Effector memory CD8-positive, alpha-beta T cell (primary cell): ENCODE measurements at places on chromosomes 6 and 20.
A peak's percentile ranks its signal among the peaks of the same experiment; 100 is the strongest.

DNA sequence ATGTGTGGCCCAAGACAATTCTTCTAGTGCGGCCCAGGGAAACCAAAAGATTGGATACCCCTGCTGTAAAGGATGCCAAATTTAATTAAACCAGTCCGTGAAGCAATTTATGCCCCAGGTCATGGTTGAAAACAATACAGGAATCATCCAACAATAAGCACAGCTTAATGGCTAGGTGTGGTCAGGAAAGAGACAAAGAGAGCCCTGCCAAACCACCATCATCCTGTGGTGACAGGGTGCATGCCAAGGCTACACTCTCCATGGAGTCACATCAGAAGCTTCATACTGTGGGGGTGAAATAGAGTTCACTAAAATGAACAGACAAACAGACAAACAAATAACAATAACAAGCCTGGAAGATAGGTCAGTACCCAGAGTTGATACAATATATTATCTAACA is 62.7 kb downstream of the DZANK1 start:
- no peaks in the 10 kb centered on the region for H3K36me3 ChIP-seq
- H3K4me1 ChIP-seq = no peaks in the 10 kb centered on the region
- no peak overlapping the region for H3K4me3 ChIP-seq
- DNase-seq = no peak

GRCh38 chr20:53943522-53944291 is 126.7 kb downstream of the BCAS1 start:
- H3K27ac ChIP-seq = peak overlapping the region; percentile 69
- H3K4me1 ChIP-seq = peaks cover 20% of the 10 kb centered on the region
- no peaks in the 10 kb centered on the region for H3K27me3 ChIP-seq
- no peak overlapping the region for H3K4me3 ChIP-seq

- H3K36me3 ChIP-seq = no peaks in the 10 kb centered on the region
- DNase-seq = no peak
- H3K4me1 ChIP-seq = no peaks in the 10 kb centered on the region
- no peak overlapping the region for H3K27ac ChIP-seq
These were observed 135.3 kb upstream of the BMP2 start for GRCh38 chr20:6632187-6632586.

DNA sequence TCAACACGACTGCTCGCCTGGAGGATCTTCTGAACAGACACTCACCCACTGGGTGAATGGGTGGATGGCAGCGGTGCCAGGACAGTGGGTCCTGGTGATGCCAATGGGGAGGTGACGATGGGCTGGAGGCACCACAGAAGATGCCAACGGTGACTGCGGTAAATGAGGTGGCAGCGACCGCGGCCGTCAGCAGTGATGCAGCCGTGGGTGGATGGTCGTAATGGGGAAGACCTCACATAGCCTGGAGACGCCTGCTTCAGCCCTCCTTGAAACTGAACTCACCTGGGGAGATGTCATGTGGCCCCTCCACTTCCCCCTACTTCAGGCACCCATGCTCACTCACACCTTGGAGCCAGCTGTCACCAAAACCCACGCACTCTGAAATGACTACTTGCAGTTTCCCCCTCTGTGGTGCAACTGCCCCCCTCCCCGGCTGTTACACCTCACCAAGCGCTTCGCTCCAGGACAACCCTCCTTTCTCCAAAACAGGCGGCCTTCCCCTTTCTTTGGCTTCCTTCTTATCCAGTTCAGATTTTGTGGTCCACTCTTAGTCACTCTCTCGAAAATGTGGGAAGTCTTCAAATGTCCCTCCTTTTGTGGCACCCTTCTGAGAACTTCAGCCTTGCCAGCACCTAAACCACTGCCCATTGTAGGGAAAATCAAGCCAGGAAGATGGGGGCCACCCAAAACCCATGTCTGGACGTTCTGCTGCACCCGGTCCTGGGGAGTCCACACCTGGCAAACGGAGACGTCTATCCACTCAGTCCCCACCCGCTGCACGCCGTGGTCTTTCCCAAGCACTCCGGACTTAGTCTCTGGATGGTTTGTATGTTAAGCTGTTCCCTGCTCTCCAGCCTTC is 10.4 kb upstream of the ABHD16B start:
- H3K4me3 ChIP-seq = no peak overlapping the region
- no peak for DNase-seq
- no peak overlapping the region for H3K27ac ChIP-seq
- no peaks in the 10 kb centered on the region for H3K4me1 ChIP-seq

DNA sequence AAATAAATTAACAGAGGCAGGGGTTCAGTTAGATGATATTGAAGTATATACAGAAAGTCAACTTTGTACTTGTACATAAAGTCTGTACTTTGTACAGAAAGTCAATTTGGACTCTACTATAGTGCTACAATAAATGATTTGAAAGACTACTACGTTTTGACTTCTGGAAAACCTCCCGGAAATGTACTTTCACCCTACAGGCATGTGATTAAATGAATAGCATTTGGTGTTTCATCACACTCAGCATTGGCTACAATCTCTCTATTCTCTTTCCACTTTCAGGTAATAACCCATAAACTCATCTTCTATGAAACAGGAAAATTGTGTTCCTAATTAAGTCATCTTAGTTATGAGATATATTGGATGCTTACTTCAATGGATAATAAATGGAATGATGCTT is 25.6 kb upstream of the MC3R start:
- H3K27me3 ChIP-seq = no peaks in the 10 kb centered on the region
- H3K36me3 ChIP-seq = no peaks in the 10 kb centered on the region
- no peak overlapping the region for H3K27ac ChIP-seq
- DNase-seq = no peak
- no peaks in the 10 kb centered on the region for H3K4me1 ChIP-seq

DNA sequence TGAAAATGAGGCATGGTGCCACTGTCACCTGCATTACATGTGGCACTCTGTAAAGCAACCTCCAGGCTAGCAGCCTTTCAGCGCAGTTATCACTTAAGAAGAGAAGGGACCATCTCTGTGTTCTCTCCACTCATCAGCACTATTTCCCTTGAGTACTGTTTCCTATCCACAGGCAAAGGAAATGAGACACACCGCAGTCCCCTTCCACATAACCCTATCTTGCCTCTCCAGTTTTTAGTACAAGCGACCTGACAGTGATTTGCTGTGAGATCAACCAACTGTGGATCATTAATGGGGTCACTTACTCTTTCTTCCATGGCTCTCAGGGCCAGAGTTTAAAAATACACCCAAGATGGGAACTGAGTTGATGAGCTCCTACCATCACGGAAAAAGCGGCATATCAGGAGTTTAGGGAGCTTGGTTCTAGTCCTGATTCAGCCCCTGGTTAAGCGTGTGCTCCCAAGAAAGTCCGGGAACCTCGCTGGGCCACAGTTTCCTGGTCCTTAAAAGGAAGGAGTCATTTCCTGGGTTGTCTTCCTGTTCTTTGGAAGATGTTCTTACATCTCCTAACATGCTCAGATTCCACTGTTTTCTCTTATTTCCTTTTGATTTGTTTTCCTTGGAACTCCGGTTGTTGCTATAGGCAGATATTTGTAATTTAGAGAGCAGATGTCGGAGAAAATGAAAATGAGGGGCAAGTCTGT is 27.3 kb downstream of the PRDM1 start:
- no peaks in the 10 kb centered on the region for H3K27me3 ChIP-seq
- H3K4me3 ChIP-seq = peak overlapping the region; percentile 61
- H3K27ac ChIP-seq = peak overlapping the region; percentile 94
- H3K4me1 ChIP-seq = peaks cover 66% of the 10 kb centered on the region
- no peak for DNase-seq

GRCh38 chr6:28587746-28588075 is 62.0 kb downstream of the GPX5 start:
- H3K4me3 ChIP-seq = peak overlapping the region; percentile 68
- peaks cover 4% of the 10 kb centered on the region for H3K36me3 ChIP-seq
- peaks cover 86% of the 10 kb centered on the region for H3K27me3 ChIP-seq
- H3K4me1 ChIP-seq = peaks cover 5% of the 10 kb centered on the region
- no peak for DNase-seq

DNA sequence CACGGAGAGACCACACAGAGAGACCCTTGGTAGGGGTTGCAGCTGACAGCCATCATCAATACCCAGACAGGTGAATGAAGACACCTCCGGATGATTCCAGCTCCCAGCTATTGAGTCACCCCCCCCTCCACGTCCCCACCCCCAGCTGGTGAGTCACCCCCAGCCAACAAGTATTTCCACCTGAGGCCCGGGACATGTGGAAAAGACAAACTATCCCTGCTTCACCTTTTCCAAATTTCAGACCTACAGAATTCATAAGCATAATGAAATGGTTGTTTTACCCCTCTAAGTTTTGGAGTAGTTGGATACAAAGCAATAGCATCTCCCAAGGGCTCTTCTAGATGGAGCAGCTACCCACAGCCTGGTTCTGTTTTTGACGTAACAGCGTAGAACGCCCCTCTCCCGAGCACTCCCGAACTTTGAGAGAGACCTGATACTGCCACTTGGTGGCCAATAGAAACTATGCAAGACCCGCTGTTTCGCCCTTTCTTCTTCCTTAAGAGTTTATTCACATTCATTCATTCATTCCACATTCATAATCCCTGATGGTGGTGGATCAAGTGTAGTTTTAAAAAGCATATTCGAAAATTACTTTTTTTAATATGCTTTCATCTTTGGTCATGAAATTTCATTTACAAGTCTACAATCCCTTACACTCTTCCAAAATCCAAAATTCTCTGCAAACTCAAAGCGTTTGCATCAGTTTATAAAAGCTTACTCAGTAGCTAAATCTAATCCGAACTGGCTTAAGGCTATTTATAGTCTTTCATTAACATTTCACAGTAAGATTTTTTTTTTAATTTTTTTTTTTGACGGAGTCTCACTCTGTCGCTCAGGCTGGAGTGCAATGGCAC is 15.1 kb upstream of the PPP1R16B start:
- DNase-seq = peak; percentile 33
- no peak overlapping the region for H3K4me3 ChIP-seq
- no peaks in the 10 kb centered on the region for H3K27me3 ChIP-seq

GRCh38 chr20:62951896-62952372 is 575 bp upstream of the SLC17A9 start:
- no peak for DNase-seq
- peaks cover 18% of the 10 kb centered on the region for H3K36me3 ChIP-seq
- H3K4me1 ChIP-seq = peaks cover 27% of the 10 kb centered on the region
- peak overlapping the region; percentile 89 for H3K4me3 ChIP-seq
- H3K27me3 ChIP-seq = no peaks in the 10 kb centered on the region

GRCh38 chr20:47768016-47768824 is 17.1 kb downstream of the SULF2 start:
- no peak overlapping the region for H3K4me3 ChIP-seq
- peaks cover 43% of the 10 kb centered on the region for H3K27me3 ChIP-seq
- H3K36me3 ChIP-seq = no peaks in the 10 kb centered on the region
- no peaks in the 10 kb centered on the region for H3K4me1 ChIP-seq
- no peak for DNase-seq

- no peaks in the 10 kb centered on the region for H3K27me3 ChIP-seq
- H3K27ac ChIP-seq = peak overlapping the region; percentile 92
- H3K4me3 ChIP-seq = peak overlapping the region; percentile 89
- peaks cover 18% of the 10 kb centered on the region for H3K4me1 ChIP-seq
These were observed 918 bp downstream of the EIF6 start for GRCh38 chr20:35283441-35284266.

DNA sequence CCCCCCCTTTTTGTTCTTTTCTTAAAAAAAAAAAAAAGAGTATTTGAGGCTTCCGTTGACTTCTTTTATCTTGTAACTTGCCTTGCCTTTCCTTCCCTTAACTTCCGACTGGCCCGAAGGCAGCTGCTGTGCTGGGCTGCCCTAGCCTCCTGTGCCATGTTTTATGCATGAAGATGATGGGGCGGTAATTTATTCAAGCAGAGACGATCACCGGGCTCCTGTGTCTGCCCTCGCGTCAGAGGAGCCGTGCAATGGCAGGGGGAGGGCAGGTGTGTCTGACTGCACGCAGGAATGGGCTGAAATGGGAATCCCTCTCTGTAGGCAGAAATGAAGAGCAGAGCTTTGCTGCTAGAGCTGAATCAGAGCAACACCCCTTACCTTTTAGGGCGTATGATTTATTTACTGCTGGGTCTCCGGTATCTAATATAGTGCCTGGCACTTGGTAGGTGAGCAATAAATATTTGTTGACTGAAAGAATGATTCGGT is 106.3 kb upstream of the RIPOR2 start:
- no peaks in the 10 kb centered on the region for H3K27me3 ChIP-seq
- H3K27ac ChIP-seq = peak overlapping the region; percentile 95
- DNase-seq = peak; percentile 36
- peak overlapping the region; percentile 100 for H3K4me3 ChIP-seq
- H3K36me3 ChIP-seq = peaks cover 24% of the 10 kb centered on the region

DNA sequence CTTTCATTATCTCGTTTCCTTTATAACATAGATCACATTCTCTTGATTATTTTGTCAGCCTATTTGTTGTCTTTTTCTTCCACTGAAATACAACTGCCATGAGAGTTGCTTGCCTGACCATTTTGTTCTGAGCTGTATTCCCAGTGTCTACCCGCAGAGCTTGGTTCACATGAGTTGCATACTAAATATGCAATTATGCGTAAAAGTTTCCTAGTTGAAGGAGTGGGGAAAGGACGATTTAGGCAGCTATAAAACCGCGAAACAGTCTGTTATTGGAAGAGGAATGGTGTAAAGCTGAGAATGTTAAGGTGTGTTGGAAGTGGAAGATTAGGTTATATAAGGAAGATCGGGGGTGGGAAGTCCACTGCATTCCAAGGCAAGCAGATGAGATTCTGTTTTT is 8.8 kb downstream of the TBPL1 start:
- peaks cover 75% of the 10 kb centered on the region for H3K4me1 ChIP-seq
- H3K4me3 ChIP-seq = no peak overlapping the region
- no peak for DNase-seq

DNA sequence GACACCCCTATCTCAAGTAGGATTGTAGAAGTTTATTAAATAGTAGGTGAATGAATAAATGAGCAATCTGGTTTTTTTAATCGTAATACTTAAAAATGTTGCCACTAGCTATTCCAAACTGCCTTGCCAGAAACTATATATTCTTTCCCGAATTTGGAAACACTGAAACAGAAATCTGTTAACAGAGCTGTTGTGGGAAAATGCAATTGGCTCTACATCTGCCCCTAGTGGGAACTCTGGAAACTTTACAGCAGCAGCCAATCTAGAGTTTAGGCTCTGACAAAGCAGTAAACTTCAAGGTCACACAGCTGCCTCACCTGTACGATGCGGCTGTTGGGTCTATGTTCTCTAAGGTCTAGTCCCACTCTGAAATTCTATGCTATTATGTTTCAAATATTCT is 41.7 kb downstream of the SYNE1 start:
- H3K4me3 ChIP-seq = no peak overlapping the region
- no peak overlapping the region for H3K27ac ChIP-seq
- no peaks in the 10 kb centered on the region for H3K27me3 ChIP-seq
- DNase-seq = no peak
- H3K4me1 ChIP-seq = peaks cover 14% of the 10 kb centered on the region

- H3K27ac ChIP-seq = no peak overlapping the region
- no peak overlapping the region for H3K4me3 ChIP-seq
- H3K4me1 ChIP-seq = no peaks in the 10 kb centered on the region
- H3K36me3 ChIP-seq = no peaks in the 10 kb centered on the region
These were observed 309.1 kb downstream of the SOX4 start for GRCh38 chr6:21902628-21903169.
